ENCODE measurements at places on chromosomes 12 and 14.

DNA sequence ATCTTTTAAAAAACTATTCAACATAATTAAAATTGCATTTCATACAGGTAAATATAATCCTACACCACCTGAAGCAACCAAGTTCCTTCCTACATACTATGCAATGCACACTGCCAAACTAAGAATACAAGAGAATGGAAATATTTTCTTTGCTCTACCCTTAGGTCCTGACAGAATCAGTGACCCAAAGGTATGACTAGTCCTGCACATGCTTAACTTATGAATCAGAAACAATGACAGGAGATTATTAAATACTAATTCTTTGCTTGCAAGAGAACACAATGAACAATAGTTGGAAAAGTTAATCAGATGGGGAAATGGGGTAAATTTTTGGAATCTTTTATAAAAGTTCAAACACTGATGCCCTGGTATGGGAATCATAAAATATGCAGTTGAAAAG is 220.1 kb downstream of the SOX5 start:
- DNase-seq: no peak

- no peak for DNase-seq
These were observed 59.9 kb upstream of the IFNG-AS1 start for GRCh38 chr12:67929384-67929772.

GRCh38 chr12:4356041-4356327 is 23.5 kb downstream of the FGF23 start:
- no peak for DNase-seq

- DNase-seq: no peak
These were observed 80.4 kb upstream of the EEA1 start for GRCh38 chr12:93009533-93009932.

GRCh38 chr14:55512421-55512820 is 67.6 kb upstream of the KTN1 start:
- no peak for DNase-seq

GRCh38 chr14:23828616-23829015 is 125.0 kb upstream of the DHRS4 start:
- DNase-seq: no peak

DNA sequence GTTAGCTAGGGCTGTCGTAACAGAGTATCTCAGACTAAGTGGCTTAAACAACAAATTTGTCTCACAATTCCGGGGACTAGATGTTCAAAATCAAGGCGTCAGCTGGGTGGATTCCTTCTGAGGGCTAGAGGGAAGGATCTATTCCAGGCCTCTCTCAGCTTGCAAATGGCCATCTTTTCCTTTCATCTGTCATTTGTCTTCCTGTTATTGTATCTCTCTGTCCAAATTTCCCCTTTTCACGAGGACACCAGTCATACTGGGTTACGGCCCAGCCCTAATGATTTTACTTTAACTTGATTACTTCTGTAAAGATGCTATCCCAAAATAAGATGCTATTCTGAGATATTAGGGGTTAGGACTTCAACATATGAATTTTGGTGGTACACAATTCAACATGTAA is 119.0 kb upstream of the CPSF6 start:
- no peak for DNase-seq

DNA sequence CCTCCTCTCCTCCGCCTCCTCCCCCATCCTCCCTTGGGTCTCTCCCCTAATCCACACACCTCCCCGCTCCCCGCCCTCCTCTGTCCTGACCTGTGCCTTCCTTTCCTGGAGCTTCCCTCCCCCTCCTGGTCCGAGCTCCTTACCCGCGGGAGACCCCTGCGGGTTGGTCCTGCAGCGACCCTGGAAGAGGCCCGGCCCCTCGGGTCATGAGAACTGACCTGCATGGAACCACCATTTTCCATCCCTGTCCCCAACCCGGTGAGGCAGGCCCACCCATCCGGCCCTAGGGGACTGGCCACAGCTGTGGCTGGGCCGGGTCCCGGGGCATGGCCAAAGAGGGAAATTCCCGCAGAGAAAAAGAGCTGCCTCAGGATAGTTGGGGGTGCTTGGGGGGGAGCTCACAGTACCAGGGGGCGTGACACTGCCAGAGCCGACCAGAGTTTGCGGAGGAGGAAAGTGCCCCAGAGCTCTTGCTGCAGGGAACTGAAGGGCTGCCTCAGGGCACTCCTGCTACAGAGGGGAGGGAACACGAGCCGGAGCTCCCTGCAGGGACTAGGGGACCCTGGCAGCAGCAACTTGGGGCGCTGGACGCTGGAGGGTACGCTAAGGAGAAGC is 613 bp downstream of the ARHGEF40 start:
- no peak for DNase-seq

DNA sequence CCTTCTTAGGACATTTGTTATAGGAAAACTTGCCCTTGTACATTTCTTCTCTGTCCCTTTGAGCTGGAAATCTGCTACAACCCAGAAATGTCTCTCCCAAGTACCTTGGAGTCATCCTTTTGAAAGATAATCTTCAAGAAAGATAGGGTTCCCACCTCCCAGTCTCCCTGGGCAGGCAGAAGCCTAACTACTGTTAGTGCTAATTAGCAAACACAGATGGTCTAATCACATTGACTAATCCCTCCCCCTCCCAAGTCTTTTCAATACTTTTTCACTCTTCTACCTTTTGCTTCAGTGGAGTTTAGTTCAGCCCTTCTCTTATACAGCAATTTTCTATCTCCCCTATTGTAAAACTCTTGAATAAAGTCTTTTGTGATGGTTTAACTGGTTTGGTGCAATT is 129.8 kb upstream of the PPFIA2 start:
- DNase-seq: no peak

- DNase-seq: no peak
These were observed 6.9 kb downstream of the FBXO34 start for GRCh38 chr14:55277972-55278740.
